ENCODE measurements at places on chromosomes 2 and 18. TPM values are rescaled to one million over a fixed set of nuclear protein-coding genes. Genes with fewer than 3 reads are reported as not detected.

- DNase-seq: peak; percentile 50
Measured at GRCh38 chr2:219638948-219639755, 11.7 kb downstream of the SLC4A3 start.

The PLEKHM3 gene
- total RNA-seq: 10.9 TPM

DNA sequence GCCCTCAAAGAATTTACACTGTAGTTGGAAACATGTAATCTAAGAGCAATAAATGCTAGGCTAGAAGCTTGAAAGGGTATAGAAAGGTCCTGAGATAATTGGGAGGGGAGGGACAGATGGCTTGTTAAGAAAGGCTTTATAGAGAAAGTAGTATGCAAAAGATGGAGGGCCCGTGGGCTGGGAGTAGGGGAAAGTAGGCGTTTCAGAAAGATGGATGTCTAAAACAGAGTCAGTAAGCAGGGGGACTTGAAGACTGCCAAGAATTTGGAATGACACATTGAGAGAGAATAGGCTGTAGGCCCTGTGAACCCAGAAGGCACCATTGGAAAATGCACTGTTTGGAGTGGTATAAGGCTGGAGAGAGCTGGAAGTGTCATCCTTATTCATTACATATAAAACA is 822 bp downstream of the PSMG2 start:
- no peak for DNase-seq

- no peak for DNase-seq
Measured at GRCh38 chr2:216056739-216057138, 24.9 kb downstream of the PECR start.

The NTSR2 gene
- total RNA-seq: not detected

The CHRND gene
- not detected for total RNA-seq

DNA sequence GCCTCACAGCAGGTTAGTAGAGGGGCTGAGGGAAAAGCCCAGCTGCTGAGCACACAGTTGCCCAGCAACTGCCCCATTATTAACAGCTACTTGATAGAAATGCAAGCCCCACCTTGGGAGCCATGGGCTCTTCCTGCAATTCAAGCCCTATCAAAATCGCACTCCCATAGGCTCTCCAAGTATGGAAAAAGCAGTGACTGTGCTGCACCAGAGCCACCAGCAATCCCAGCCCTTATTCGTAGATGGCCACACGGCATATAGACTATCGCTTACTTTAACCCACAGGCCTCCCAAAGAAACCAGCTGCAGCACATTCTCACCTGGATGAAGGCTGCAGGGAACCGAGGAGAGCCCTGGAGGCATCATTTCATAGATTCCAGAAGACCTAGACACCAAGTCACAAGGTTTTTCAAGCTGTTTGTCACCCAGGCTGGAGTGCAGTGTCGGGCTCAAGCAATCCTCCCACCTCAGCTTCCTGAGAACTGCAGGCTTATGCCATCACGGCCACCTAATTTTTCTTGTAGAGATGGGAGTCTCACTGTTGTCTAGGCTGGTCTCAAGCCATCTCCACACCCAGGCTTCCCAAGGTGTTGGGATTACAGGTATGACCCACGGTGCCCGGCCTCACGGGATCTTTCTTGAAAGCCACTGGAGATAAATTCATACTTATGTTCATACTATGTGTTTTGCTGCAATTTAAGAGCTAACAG is 11.3 kb downstream of the NCL start:
- no peak for DNase-seq

The ATF2 gene
- 42.9 TPM for total RNA-seq

The LRATD1 gene
- total RNA-seq: not detected

The CRACDL gene
- total RNA-seq: 0.84 TPM

The TMEM182 gene
- 3.0 TPM for total RNA-seq

The SERPINB10 gene
- not detected for total RNA-seq

The ADNP2 gene
- total RNA-seq: 96.7 TPM

GRCh38 chr2:42072349-42073118 is 24.7 kb downstream of the PKDCC start:
- DNase-seq: no peak

- no peak for DNase-seq
Measured at GRCh38 chr2:193527146-193527545, 1332.4 kb upstream of the TMEFF2 start.

- DNase-seq: no peak
Measured at GRCh38 chr2:176123411-176124109, 1.0 kb downstream of the HOXD9 start.

DNA sequence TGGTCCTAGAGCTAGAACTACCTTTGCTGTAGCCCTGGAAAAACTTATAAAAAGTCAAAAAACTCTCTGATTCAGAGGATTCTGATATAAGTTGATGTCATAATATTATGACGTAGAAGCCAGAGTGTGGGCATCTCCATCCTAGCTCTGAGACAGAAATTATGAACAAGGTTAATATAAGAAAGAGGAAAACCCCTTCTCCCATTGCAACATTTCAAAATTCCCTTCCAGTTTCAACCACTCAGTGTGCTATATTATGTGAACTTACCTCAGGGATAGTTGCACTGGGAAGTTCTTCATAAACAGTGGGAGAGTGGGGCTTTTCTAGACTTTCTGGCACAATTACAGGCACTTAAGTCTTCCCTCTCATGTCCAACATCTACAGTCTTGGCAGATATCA is 171.6 kb downstream of the PIK3C3 start:
- no peak for DNase-seq

DNA sequence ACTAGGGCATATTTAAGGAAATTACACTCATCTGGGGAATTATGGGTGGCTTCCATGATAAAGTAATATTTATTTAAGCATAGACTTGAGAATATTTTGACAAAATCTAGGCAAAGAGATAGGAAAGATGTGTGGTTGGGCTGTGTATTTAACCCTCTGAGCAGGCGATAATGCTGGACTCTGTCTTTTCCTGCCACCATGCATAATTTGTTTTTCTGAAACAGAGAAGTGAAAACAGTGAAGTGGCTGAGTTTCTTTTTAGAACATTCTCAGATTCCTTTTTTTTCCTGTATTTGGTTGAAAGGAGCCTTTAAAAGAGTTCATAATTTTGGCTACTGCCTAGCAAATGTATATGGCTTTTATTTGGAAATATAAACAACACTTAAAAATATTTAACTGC is 104.8 kb upstream of the CDH19 start:
- DNase-seq: no peak

GRCh38 chr2:177641331-177641730 is 248.8 kb downstream of the AGPS start:
- no peak for DNase-seq

The FBXO48 gene
- 0.22 TPM for total RNA-seq

The ZNF236 gene
- 25.4 TPM for total RNA-seq

DNA sequence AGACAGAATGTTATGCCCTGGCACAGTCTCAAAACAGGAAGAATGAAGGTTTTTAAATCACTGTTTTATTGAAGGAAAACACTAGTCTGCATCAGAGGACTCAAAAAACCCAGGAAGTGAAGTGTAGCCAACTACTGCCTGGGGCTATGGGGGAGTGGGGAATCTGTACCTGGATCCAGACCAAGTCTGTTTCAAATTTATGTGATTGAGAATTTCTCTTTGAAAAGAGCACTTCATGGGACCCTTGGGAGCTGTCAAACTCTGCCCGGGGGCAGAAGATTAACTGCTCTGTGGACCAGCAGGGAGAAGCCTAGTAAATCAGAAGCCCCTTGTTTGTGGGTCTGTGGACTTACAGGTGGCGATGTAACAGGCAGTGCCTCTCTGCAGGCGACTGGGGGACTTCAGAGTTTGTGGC is 45.3 kb upstream of the TANC1 start:
- DNase-seq: no peak

The CD302 gene
- total RNA-seq: 0.64 TPM

- no peak for DNase-seq
Measured at GRCh38 chr2:74384051-74384450, 3.9 kb upstream of the DCTN1 start.

The ZNF804A gene
- not detected for total RNA-seq

GRCh38 chr2:234496055-234496834 is 636 bp downstream of the ARL4C start:
- DNase-seq: peak; percentile 42

- no peak for DNase-seq
Measured at GRCh38 chr18:22171258-22172119, 2.1 kb downstream of the GATA6 start.

GRCh38 chr2:109066917-109067597 is 61.9 kb upstream of the SH3RF3 start:
- DNase-seq: no peak

GRCh38 chr18:5993938-5994337 is 98.6 kb upstream of the TMEM200C start:
- DNase-seq: no peak

The LYG2 gene
- not detected for total RNA-seq

DNA sequence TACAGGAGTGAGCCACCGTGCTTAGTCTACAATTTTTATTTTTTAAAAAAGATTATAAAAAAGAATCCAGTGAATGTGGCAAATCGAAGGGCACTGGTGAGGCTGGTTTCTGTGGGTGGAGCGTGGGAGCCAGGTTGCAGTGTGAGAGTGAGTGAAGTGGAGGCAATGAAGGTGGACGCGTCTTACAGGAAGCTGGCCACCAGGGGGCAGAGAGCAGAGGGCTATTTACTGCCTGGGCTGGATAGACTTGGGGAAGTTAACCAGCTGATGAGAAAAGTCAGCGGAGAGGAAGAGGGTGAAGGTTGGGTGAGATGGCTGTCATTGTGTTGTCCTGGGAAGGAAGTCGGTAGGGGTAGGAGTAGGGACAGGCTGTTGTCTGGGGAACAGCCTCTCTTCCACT is 6.8 kb downstream of the SCTR start:
- peak; percentile 19 for DNase-seq

The SPP2 gene
- total RNA-seq: not detected

DNA sequence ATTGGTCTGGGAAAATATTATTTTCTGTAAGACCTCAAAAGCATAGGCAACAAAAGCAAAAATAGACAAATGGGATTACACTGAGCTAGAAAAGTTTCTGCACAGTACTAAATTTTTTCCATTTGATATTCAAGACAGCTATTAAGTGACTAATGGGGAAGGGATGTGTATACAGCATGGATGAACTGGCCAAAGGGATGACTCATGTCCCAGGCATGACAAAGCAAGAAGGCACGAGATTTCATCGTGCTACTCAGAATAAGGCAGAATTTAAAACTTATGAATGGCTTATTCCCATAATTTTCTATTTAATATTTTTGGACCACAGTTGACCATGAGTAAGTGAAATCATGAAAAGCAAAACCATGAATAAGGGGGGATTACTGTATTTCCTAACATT is 1250.1 kb upstream of the GYPC start:
- no peak for DNase-seq

The BUB1 gene
- total RNA-seq: 2.4 TPM

DNA sequence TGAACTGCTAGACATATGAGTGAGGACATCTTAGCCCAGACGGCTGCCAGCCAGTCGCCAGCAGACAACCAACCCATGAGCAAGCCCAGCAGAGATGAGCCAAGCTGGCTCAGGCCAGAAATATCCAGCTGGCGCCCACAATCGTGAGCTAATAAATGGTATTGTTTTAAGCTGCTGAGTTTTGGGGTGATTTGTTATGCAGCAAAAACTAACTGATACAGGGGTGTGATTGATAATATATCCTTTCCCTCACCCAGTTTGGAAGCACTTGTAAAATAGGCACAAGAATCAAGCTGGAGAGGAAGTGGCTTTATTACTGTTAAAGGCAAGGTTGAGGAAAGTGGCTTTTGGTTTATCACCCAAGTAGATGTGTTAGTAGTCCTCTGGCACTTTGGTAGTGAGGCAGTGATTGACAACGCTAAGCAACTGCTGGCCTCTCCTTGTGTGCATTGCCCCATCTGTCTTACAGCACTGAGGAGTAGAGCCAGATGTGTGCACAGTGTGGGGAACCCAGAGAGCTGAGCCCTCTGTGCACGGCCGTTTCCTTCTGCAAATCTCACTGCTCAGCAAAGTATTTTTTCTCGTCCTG is 110.1 kb downstream of the MYO1B start:
- no peak for DNase-seq

DNA sequence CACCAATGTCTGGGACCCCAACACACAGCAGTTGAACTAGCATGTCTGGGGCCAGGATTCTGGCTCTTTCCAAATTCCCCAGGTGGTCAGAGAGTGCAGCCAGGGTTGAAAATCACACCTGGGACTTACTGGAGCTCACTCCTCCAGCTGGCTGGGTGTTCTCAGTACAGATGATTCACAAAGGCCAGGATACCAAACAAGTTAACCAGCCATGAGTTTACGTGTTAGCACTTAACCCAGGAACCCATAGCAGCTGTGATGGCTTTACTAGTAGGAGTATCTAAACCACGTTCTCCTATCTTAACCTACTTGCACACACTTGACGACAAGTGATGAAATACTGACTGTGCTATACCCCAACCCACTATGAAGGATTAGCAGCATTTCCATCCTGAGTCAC is 222.8 kb downstream of the FBXO15 start:
- DNase-seq: no peak

The CNGA3 gene
- not detected for total RNA-seq

GRCh38 chr18:74541703-74542555 is 7.6 kb downstream of the CNDP1 start:
- no peak for DNase-seq

The IL36RN gene
- not detected for total RNA-seq

DNA sequence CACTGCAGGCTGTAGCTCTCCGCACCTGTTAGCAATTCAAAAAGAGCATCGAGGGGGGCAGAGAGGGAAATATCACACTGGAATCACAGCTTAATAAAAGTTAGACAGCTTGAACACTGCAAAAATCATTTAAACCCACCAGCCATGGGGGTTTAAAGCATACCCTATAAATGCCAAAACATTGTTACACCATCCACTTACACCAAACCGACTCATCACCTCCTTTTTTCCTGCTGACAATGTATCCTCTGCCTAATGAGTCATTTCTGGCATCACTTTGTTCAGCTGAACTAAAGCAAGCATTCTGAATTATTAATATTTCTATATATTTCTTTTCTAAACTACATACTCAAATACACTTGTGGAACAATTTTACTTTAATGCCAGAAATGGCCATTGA is 21.6 kb downstream of the MC4R start:
- no peak for DNase-seq

- DNase-seq: no peak
Measured at GRCh38 chr2:46334389-46335271, 37.4 kb downstream of the EPAS1 start.

- no peak for DNase-seq
Measured at GRCh38 chr2:106157416-106157815, 36.7 kb downstream of the UXS1 start.

The C2orf49 gene
- 28.9 TPM for total RNA-seq

The UGT1A6 gene
- not detected for total RNA-seq

DNA sequence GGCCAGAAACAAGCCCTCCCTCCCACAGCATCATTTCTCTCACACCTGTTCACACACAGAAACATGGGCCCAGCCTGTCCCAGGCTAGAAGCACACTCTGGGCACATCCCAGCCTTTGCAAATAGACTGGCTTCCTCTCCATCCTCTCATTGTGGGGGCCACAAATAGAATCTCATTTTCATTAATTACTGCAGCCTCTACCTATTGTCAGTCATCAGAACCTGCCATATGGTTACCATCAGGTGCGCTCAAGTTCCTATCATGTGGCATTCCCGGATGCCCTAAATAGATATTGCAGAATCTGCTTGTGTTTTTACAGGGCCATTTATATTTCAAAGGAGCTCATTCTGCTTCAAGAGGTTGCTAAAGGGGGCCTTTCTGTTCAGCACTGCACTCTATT is 460.7 kb downstream of the BCL11A start:
- no peak for DNase-seq
